IPS-NIHi11 (cell line): ENCODE measurements at places on chromosomes 2 and 18.

DNA sequence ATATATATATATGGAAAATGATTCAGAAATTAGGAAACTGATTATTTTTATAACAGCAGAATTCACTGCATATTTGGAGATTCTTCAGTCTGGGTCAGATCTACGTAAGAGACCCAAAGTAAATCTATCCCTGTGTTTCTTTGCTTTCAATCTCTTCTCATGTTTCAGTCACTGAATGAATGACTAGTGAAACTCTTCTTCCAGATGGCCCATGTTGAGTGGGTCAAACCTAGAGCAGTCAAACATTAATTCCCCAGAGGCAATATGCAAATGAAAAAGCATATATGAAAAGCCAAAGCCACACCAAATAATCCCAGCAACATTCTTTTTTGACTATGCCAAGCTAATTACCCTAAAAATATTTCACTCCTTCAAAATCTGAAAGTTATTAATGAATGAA is 317.3 kb downstream of the RBM43 start:
- DNase-seq: no peak

- no peak for DNase-seq
Observed at GRCh38 chr2:96665083-96665569, 22.6 kb downstream of the FER1L5 start.

DNA sequence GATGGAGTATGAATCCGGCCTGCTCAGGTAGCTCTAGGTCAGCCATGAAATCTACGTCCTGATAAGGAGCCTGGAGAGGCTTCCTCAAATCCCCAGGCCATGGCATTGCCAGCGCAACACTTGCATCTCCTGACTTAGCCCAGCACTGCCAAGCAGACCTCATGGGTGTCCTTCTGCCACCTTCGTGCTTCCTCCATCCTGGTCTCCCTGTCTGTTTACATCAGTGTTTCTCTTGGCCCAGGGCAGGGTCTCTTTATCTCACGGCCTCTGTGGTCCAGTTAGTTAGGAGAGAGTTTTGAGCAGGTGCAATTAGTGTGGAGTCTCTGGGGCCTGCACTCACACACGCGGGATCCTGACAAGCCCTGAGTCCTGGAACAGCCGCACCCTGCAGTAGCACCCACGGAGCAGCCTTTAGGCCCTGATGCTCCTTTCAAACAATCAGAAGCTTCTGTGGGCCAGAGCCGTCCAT is 193.1 kb upstream of the ARL4C start:
- no peak for DNase-seq

GRCh38 chr2:62801814-62802523 is 96.5 kb downstream of the EHBP1 start:
- no peak for DNase-seq

DNA sequence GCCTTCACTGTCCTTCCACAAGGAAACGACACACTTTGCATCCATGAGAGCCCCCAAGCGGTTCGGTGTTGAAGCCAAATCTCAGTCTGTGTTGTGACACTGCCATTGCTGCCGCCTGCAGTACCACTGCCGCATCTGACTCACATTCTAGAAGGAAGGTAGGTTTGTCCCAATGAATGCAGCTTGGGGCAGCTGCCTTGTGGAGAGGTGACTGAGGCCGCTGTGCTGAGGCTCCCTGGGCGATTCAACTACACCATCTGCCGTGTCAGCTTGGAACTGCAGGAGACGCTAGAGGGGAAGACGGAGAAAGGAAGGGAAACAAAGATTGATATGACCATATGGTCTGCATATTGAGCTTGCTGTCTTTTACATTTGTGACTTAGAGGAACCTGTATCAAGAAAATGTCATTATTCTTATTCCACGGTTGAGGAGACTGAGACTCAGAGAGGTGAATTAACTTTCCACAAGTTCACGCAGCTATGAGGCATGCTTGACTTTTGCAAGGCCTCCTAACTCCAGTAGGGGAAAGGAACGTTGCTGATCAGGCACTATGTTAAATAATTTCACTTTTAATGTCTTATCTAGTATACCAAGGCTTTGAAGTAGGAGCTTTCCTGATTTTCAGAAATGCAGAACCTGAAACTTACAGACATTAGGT is 43.5 kb upstream of the LMAN1 start:
- peak; percentile 98 for DNase-seq

DNA sequence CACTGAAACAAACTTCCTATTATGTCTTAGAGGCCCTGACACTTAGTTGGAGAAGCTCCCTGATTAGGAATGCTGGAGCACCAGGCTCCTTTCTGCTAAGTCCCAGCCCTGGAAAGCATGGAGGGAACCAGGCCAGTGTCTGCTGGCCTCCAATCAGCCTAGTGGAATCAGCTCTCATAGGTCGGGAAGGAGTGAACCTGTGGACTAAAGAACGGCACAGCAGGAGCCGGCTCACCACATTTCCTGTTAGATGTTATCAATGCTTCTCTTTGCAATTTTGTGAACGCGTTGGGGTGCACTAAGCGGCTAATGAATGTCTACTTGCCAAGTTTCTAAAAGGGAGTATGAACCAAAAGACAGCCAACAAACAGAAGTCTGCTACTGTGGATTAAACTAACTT is 296.6 kb downstream of the NAPG start:
- DNase-seq: peak; percentile 41

GRCh38 chr2:108820482-108820881 is 33.9 kb downstream of the CCDC138 start:
- no peak for DNase-seq

DNA sequence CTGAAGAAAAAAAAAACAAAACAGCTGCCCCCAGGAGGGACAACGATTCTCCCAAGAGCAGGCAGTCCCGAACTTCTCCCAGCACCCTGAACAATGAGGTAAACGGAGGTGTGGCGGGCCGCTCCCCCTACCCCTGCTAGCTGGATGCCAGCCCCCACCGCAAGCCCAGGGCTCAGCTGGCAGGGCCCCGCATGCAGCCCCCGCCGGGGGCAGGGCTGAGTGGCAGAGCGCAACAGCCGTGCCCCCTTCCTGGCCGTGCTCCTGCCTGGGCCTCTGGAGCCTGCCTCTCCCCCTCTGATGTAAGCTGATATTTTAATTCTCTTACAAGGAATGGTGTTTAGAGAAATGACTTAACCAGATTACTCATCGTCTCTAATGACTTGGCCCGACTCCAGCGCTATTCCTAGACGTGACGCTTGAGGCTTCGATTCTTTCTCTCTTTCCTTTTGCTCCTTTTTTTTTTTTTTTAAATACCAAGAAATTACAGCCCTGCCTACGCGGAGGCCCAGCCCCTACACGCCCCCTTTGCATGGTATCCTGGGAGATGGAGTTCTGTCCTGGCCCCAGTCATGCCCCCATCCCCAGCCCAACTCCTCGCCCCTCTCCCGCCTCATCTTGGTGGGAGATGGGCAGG is 4.6 kb upstream of the ARID5A start:
- DNase-seq: peak; percentile 86

GRCh38 chr2:143686585-143687164 is 557.5 kb downstream of the ARHGAP15 start:
- DNase-seq: peak; percentile 39

DNA sequence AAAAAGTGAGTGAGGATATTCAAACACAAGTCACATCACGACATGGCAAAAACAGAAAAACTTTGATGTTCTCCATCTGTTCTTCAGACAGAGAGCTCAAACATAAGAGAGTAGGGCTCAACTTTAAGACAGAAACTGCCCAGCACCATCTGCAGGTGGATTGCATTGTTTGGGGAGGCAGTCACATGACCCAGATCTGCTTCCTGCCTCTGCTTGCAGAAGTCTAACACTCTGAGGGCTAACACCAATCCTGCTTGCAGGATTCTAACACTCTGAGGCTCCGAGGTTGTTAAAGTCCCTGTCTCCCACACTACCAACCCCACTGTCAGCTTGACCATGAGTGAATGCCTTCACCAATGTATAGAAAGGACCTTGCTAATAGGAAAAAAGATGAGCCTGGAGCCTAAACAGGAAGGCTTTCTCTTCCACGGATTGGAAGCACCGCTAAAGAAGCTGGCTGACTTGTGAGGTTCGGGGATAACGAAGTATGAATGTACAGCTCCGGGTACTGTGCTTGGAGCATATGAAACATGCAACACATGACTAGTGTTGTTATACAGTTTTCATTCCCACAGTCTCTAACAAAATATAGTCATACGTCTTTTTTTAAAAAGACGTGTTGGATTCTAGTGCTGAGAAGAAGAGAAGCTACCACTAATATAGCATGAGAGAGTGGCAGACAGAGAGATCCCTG is 176.6 kb upstream of the CREB1 start:
- peak; percentile 35 for DNase-seq

GRCh38 chr18:70279470-70279869 is 9.4 kb upstream of the SOCS6 start:
- no peak for DNase-seq
